ENCODE measurements at places on chromosomes 11 and 22. TPM values are rescaled to one million over a fixed set of nuclear protein-coding genes. Genes with fewer than 3 reads are reported as not detected.
A peak's percentile ranks its signal among the peaks of the same experiment; 100 is the strongest.

APOL3 gene
- not detected for total RNA-seq

TBX1 gene
- 0.23 TPM for total RNA-seq

FXYD2 gene
- 0.12 TPM for total RNA-seq

PLAAT2 gene
- not detected for total RNA-seq

MSANTD4 gene
- 19.9 TPM for total RNA-seq

GSTT2 gene
- total RNA-seq, result not detected

DNA sequence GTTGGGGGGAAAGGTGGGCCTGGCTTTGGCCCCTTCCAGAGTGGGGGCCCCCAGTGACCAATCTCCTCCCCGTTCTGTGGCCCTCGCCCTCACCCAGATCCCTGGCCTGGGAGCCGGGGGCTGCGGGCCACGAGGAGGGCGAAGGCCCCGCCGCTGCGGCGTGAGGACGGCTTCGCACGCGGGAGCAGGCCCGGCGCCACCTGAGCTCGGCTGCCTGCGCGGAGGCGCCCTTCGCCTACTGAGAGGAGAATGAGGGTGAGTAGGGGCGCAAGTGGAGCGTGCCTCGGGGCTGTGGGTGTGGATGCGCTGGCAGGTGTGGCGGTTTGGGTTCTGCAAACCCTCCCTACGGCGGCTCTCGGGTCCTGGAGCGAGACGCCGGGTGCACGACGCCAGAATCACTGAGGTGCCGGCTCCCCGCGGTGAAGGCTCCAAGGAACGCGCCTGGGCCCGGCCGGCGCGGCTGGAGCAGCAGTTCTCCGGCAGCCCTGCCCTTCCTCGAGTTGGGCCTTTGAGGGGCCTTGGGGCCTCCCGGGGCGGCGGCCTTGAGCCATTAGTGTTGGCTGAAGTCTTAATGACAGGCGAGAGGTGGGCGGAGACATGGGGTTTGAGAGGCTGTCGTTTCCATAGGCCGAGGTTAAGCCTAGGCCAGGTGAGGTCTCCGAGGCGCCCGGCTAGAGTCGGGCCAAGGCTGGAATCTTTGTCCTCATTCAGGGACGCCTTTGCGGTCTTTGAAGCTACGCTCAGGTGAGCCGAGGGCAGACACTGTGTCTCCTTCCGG is 65.3 kb downstream of the CTTN start:
- no peak overlapping the region for H3K27ac ChIP-seq
- no peaks in the 10 kb centered on the region for H3K27me3 ChIP-seq
- DNase-seq, result peak; percentile 69
- no peak overlapping the region for H3K4me3 ChIP-seq
- no peaks in the 10 kb centered on the region for H3K4me1 ChIP-seq
- no peaks in the 10 kb centered on the region for H3K36me3 ChIP-seq

DNA sequence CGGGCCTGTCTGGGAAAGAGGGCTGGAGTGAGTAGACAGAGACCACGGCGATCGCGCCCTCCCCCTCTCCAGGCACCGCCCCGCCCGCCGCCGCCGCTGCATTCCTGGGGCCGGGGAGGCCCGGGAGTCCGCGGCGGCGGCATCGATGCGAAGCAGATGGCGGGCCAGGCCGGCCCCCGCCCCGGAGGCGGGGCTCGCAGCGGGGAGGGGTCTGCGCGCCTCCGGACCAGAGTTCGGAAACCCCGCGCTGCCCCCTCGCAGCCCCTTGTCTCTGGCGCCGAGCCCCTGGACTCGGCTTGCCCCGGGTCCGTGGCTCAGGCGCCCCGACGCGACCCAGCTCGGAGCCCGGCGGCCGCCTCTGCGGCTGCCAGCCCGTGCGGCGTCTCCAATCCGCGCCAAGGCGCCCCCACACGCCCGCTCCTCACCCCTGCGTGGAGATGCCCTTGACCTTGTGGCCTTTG is 1.3 kb downstream of the SCARF2 start:
- peak overlapping the region; percentile 87 for H3K4me3 ChIP-seq
- no peak overlapping the region for H3K27ac ChIP-seq
- H3K27me3 ChIP-seq, result peaks cover 82% of the 10 kb centered on the region
- H3K4me1 ChIP-seq, result peaks cover 7% of the 10 kb centered on the region
- peak; percentile 67 for DNase-seq

- H3K4me1 ChIP-seq, result peaks cover 3% of the 10 kb centered on the region
- H3K36me3 ChIP-seq, result 0 out of 2 replicates have a peak, but pooled peaks cover 7% of the 10 kb centered on the region
- no peak overlapping the region for H3K27ac ChIP-seq
Measured at GRCh38 chr22:45549762-45550378, 47.2 kb downstream of the FBLN1 start.

DNA sequence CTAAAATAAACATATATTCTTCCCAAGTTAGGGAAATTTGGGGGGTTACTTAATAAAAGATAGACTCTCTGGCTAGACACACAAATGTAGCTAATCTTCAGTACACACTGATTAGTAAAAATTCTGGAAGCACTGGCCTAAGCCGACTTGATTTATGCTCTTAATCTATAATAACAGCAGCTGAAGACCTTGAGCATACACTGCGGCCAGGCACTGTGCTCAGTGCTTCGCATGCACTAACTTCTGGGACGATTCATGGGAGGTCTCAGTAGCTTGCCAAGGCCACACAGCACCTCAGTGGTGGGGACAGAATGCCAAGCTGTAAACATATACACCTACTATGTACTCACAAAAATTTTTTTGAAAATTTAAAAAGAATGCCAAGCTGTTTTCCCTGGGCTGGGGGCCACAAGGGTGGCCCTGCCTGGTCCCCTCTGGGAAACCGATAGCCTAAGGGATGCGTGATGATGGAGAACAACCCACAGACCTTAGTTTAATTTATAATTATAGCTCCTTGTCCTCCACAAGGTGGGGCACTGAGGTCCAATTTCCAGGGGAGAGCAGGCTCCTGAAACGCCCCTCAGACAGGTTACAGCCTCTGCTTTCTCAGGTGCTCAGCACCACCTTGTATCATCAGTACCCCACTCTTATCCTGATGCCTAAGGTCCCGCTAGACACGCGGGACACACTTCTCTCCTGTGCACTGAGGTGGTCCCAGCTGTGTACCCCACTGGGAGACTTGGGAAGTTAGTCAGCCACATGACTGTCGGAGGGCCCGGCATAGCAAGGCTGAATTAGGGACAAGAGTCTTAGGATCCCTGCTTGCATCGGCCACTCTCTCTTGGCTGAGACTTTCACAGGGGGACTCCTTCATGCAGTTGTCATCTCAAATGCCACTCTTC is 20.1 kb downstream of the SERPIND1 start:
- H3K36me3 ChIP-seq, result no peaks in the 10 kb centered on the region
- peak; percentile 32 for DNase-seq
- H3K27ac ChIP-seq, result no peak overlapping the region
- H3K4me3 ChIP-seq, result no peak overlapping the region
- H3K4me1 ChIP-seq, result no peaks in the 10 kb centered on the region
- no peaks in the 10 kb centered on the region for H3K27me3 ChIP-seq

DNA sequence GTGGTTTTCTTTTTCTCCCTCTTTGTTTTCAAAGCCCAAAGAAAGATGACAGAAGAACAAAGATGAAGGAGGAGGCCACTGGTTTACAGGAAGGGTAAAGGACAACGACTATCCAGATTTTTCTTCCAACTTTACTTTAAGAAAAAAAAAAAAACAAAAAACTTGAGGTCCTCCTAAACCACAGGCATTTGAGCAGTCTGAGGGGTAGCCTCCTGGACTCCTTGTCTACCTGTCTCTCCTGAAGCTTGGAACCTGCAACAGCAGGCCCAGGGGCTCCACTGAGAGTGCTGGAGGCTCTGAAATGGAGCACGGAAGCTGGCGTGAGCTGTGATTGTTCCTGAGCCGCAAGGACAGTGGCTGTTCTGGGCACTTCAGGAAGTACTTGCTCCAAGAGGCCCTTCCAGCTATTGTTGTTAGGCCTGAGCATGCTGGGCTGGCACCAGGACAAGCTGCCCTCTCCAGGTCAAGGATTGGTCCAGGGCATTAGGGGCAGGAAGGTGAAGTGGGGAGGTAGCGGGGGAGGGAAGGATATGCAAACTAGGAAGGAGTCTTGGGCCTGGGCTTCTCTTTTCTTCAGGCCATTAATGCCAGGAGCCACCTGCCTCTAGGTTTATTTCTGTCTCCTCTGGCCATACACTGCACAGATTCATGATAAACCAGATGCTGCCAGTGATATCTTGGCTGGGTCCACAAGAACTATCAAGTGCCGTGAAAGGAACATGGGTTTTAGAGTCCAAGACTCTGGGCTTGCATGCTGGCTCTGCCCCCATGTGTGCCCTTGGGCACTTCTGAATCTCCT is 147.3 kb downstream of the CCDC34 start:
- no peaks in the 10 kb centered on the region for H3K27me3 ChIP-seq
- no peak for DNase-seq
- peaks cover 26% of the 10 kb centered on the region for H3K4me1 ChIP-seq
- no peaks in the 10 kb centered on the region for H3K36me3 ChIP-seq

DNA sequence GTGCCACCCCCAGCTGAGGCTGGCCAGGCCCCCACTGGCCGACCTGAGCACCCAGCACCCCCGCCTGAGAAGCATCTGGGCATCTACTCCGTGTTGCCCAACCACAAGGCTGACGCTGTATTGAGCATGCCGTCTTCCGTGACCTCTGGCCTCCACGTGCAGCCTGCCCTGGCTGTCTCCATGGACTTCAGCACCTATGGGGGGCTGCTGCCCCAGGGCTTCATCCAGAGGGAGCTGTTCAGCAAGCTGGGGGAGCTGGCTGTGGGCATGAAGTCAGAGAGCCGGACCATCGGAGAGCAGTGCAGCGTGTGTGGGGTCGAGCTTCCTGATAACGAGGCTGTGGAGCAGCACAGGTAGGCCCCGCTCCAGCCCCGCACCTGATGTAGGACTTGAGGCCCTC is 4.7 kb downstream of the ZBTB16 start:
- DNase-seq, result no peak
- no peaks in the 10 kb centered on the region for H3K36me3 ChIP-seq
- H3K4me1 ChIP-seq, result peaks cover 6% of the 10 kb centered on the region
- H3K27ac ChIP-seq, result no peak overlapping the region

- no peak for DNase-seq
- H3K4me1 ChIP-seq, result no peaks in the 10 kb centered on the region
- no peaks in the 10 kb centered on the region for H3K27me3 ChIP-seq
- H3K27ac ChIP-seq, result no peak overlapping the region
- no peak overlapping the region for H3K4me3 ChIP-seq
Measured at GRCh38 chr22:46788441-46789172, 26.2 kb downstream of the TBC1D22A start.

GRCh38 chr22:34845391-34845790 is 220.6 kb upstream of the ISX start:
- no peak overlapping the region for H3K27ac ChIP-seq
- no peak for DNase-seq
- H3K4me1 ChIP-seq, result peaks cover 31% of the 10 kb centered on the region
- no peaks in the 10 kb centered on the region for H3K36me3 ChIP-seq
- no peak overlapping the region for H3K4me3 ChIP-seq

GRCh38 chr22:26313291-26313690 is 115.8 kb upstream of the ASPHD2 start:
- DNase-seq, result no peak
- no peak overlapping the region for H3K4me3 ChIP-seq
- no peaks in the 10 kb centered on the region for H3K27me3 ChIP-seq
- H3K27ac ChIP-seq, result no peak overlapping the region
- H3K36me3 ChIP-seq, result no peaks in the 10 kb centered on the region

- no peak for DNase-seq
- H3K4me1 ChIP-seq, result peaks cover 9% of the 10 kb centered on the region
- no peaks in the 10 kb centered on the region for H3K27me3 ChIP-seq
Measured at GRCh38 chr11:6480299-6480914, 724 bp downstream of the ARFIP2 start.

DNA sequence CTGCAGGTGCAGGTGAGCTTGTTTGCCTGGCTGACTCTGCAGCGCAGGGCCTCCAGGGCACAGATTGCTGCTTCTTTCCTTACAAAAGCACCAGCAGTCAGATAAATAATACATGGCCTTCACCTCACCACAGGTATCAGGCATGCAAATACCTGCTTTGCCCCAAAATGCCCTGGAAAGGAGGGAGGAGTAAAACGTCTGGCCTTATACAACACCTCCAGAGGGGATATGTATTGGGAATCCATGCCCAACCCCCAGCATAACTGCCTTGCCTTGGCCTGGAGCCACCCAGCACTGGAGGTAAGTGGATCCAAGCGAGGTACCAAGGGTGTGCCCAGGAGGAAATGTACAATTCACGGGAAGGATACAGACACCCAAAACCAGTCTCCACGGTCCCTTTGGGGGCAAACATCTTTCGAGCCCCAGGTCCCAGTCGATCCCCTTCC is 860 bp downstream of the TMEM184B start:
- H3K27me3 ChIP-seq, result peaks cover 9% of the 10 kb centered on the region
- peak overlapping the region; percentile 75 for H3K4me3 ChIP-seq
- no peaks in the 10 kb centered on the region for H3K36me3 ChIP-seq
- DNase-seq, result peak; percentile 75

GRCh38 chr22:41683616-41684015 is 5.1 kb downstream of the SNU13 start:
- no peak overlapping the region for H3K4me3 ChIP-seq
- H3K27ac ChIP-seq, result no peak overlapping the region
- DNase-seq, result no peak
- peaks cover 7% of the 10 kb centered on the region for H3K4me1 ChIP-seq

DNA sequence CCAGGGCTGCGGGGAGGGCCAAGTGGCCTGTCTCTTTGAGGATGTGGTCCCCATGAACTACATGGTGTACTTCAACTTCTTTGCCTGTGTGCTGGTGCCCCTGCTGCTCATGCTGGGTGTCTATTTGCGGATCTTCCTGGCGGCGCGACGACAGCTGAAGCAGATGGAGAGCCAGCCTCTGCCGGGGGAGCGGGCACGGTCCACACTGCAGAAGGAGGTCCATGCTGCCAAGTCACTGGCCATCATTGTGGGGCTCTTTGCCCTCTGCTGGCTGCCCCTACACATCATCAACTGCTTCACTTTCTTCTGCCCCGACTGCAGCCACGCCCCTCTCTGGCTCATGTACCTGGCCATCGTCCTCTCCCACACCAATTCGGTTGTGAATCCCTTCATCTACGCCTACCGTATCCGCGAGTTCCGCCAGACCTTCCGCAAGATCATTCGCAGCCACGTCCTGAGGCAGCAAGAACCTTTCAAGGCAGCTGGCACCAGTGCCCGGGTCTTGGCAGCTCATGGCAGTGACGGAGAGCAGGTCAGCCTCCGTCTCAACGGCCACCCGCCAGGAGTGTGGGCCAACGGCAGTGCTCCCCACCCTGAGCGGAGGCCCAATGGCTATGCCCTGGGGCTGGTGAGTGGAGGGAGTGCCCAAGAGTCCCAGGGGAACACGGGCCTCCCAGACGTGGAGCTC is 13.5 kb downstream of the ADORA2A start:
- no peak for DNase-seq
- no peak overlapping the region for H3K4me3 ChIP-seq
- no peaks in the 10 kb centered on the region for H3K4me1 ChIP-seq
- H3K27ac ChIP-seq, result no peak overlapping the region

DNA sequence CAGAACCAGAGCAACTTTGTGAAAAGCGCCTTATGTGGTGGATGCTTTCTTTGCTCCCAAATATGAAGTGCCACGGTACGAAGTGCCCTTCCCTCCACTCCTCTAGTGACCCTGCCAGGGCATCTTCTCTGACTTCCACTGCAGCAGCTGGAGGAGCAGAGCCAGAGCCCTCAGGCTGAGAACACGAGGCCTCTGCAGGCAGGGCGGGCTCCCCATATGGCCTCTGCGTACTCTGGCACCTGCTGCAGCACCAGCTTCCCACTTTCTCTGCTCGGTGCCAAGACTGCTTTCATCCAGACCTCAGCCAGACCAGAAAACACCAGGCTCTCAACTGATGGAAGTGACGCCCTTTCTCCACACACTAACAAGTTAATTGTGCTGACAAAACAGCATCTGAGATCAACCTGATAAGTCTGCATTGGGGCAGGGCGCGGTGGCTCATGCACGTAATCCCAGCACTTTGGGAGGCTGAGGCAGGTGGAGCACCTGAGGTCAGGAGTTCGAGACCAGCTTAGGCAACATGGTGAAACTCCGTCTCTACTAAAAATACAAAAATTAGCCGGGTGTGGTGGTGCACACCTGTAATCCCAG is 12.8 kb downstream of the UFD1 start:
- no peaks in the 10 kb centered on the region for H3K27me3 ChIP-seq
- no peak overlapping the region for H3K4me3 ChIP-seq
- no peak for DNase-seq
- H3K36me3 ChIP-seq, result peaks cover 44% of the 10 kb centered on the region
- no peaks in the 10 kb centered on the region for H3K4me1 ChIP-seq

All from GM23338 (cell line).